ENCODE measurements at places on chromosomes 1 and 21. TPM values are rescaled to one million over a fixed set of nuclear protein-coding genes. Genes with fewer than 3 reads are reported as not detected.

- no peak for DNase-seq
- H3K36me3 ChIP-seq = no peaks in the 10 kb centered on the region
- H3K27me3 ChIP-seq = peaks cover 6% of the 10 kb centered on the region
- no peaks in the 10 kb centered on the region for H3K4me1 ChIP-seq
- H3K4me3 ChIP-seq = no peak overlapping the region
- H3K27ac ChIP-seq = no peak overlapping the region
These were observed 5.1 kb upstream of the NES start for GRCh38 chr1:156682166-156682890.

COL8A2 gene
- total RNA-seq = 0.37 TPM

DNA sequence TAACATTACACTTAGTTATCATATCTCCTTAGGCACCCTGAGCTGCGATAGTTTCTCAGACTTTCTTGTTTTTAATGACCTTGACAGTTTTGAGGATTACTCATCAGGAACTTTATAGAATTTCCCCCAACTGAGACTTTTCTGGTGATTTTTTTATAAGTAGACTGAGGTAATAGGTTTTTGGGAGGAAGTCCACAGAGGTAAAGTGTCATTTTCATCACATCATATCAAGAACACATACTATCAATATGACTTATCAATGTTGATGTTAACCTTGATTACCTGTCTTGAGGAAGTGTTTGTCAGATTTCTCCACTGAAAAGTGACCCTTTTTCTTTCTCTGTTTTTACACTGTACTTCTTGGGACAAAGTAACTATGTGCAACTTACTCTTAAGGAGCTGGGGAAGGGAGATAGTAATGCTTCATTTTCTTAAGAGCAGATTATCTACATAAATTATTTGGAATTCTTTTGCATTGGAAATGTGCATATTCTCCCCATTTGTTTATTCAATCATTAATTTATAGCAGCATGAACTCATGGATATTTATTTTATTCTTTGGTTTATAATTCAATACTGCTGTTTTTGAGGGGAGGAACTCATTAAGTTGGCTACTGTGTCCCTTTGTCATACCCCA is 72.8 kb upstream of the HSD17B7 start:
- H3K27ac ChIP-seq = no peak overlapping the region
- H3K36me3 ChIP-seq = no peaks in the 10 kb centered on the region
- DNase-seq = no peak
- H3K4me3 ChIP-seq = no peak overlapping the region
- no peaks in the 10 kb centered on the region for H3K27me3 ChIP-seq
- H3K4me1 ChIP-seq = no peaks in the 10 kb centered on the region

DNA sequence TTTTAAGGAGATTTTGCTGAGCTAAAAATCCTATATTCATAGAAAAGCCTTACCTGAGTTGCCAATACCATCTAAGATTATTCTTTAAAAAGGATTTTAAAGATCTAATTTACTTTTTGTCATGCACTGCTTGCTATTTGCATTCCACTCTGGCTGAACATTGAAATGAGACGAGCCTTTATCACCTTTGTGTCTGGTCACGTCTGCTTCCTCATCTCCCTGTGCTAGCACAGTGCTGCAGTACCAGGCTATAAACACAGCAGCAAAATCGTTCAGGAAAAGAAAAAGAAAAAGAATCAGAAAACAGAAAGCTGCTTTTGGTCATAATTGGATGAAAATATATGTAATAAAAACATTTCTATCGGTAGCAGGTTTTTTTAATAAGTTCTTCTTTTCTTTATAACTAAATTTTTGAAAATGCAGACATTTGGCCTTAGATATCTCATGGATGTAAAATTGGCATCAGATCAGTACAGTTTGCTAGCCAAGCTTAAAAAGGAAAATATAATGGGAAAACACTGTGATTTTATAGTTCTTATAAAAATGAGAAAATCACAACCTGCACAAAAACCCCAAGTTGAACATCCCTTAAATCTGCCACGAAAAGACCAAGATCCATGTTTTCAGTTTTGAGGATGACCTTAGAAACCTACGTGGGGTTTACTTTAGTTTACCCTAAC is 735.7 kb upstream of the CXADR start:
- H3K4me1 ChIP-seq = no peaks in the 10 kb centered on the region
- H3K4me3 ChIP-seq = no peak overlapping the region
- DNase-seq = no peak
- H3K27ac ChIP-seq = no peak overlapping the region

DNA sequence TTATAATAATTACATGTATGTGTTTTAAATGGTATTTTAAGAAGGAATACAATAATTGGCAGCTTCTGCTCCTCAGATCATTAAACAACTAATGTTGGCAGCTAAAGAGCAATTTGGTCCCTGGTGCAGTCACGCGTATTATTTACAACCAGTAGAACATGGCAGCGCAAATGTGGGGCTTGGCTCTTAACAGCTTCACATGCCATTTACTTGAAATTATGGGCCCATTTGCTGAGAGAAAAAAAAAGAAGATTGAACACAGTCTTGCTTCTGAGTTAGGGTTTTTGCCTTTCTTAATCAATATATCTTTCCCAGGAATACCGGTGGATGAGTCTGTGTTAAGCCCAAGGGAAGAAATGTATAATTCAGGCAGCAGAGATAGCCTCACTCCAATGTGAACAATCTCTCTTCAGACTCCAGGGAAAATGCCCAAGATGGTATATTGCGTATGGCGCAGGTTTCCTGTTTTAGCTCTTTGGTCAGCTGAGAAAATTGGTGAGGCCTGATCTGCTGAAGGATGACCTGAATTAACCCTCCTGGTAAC is 174.5 kb downstream of the DISC1 start:
- no peak for DNase-seq
- no peak overlapping the region for H3K4me3 ChIP-seq
- H3K4me1 ChIP-seq = no peaks in the 10 kb centered on the region
- H3K27ac ChIP-seq = no peak overlapping the region
- no peaks in the 10 kb centered on the region for H3K27me3 ChIP-seq

DNA sequence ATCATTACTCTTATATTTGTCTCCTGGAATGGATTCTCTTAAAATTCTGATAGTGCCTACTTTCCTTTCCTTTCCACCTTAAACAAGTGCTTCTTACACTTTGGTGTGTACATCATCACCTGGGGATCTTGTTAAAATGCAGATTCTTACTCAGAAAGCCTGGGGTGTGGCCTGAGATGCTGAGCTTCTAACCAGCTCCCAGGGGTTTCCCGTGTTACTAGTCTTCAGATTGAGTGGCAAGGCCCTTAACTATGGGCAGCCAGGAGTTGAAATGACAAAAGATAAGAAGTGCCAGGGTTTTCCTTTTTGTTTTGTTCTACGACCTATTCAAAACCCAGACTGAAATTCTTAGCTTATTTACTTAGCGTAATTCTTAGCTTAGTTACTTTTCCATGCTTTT is 159.2 kb downstream of the HFM1 start:
- no peak overlapping the region for H3K27ac ChIP-seq
- H3K27me3 ChIP-seq = no peaks in the 10 kb centered on the region
- no peak overlapping the region for H3K4me3 ChIP-seq
- H3K36me3 ChIP-seq = no peaks in the 10 kb centered on the region
- DNase-seq = no peak

SLC2A5 gene
- total RNA-seq = 1.6 TPM

DNA sequence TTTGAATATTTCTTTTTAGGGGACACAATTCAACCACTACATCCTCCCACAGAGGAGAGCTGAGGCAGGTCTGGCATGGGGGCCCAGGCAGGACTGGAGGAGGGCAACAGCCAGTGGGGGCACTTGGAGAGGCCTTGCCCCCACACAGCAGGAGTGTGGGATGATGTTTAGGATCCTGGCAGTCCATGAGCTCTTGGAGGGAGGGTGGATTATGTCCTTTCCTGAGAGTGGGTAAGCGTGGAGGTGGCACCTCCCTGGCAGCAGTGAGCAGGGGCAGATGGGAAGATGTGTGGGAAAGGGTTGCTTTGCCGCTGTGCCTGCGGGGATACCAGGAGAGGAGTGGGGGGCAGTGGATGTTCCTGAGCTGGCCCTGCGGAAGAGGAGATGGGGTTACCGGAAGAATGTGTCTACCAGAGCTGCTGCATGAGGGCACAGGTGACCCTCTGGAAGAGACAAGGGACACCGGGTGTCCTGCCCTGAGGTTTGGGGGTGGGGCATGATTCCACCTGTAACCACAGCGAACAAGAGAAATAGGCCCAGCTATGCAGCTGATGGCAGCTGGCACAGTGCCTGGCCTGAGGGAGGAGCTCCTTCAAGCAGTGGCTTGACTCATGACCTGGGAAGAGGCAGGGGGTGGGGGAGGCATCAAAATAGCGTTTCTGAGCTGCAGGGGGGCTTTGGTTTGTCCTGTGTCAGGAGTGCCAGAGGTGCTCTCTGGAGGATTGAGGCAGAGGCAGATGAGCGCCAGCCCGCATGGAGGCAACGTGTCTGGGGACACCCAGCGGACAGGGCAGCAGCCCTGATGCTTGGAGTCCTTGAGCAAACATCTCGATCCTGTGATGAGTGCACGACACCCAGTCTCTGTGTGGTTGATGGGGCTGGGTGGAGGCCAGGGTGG is 123.9 kb upstream of the TMPRSS2 start:
- H3K4me3 ChIP-seq = no peak overlapping the region
- no peak overlapping the region for H3K27ac ChIP-seq
- no peaks in the 10 kb centered on the region for H3K27me3 ChIP-seq
- H3K36me3 ChIP-seq = no peaks in the 10 kb centered on the region
- DNase-seq = no peak

CLDN19 gene
- not detected for total RNA-seq

DNA sequence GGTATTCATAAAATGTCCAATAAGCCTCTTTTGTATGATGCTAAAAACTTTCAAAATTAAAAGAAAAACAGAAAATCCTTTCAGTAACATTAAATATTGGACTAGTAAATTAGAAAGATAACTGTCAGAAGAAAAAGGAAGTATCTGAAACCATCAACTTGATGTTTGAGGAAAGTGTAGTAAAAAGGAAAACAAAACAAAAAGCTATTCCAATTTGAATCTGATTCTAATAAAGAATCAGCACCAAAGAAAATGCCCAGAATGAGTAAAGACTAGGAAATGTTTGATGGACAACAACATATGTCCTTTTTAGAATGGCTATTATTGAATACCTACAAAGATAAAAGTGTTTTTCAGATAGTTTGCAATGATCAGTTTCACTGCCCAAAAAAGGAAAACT is 79.9 kb upstream of the RBM34 start:
- H3K4me1 ChIP-seq = peaks cover 2% of the 10 kb centered on the region
- peaks cover 10% of the 10 kb centered on the region for H3K36me3 ChIP-seq
- no peak overlapping the region for H3K27ac ChIP-seq
- H3K27me3 ChIP-seq = no peaks in the 10 kb centered on the region

Measured in liver (tissue), 10 donors.